ENCODE measurements at places on chromosomes 5 and 9. TPM values are rescaled to one million over a fixed set of nuclear protein-coding genes. Genes with fewer than 3 reads are reported as not detected.

GRAMD2B gene
- total RNA-seq: 3.3 TPM

- no peak overlapping the region for H3K4me3 ChIP-seq
- no peaks in the 10 kb centered on the region for H3K36me3 ChIP-seq
- H3K27ac ChIP-seq: no peak overlapping the region
- no peak for DNase-seq
- peaks cover 5% of the 10 kb centered on the region for H3K27me3 ChIP-seq
Measured at GRCh38 chr9:124222109-124222508, 35.6 kb upstream of the NEK6 start.

GRIA1 gene
- not detected for total RNA-seq

- H3K27ac ChIP-seq: no peak overlapping the region
- H3K36me3 ChIP-seq: no peaks in the 10 kb centered on the region
- H3K4me1 ChIP-seq: no peaks in the 10 kb centered on the region
- DNase-seq: no peak
- H3K4me3 ChIP-seq: no peak overlapping the region
Measured at GRCh38 chr9:27519466-27520465, 4.3 kb upstream of the IFNK start.

GRCh38 chr5:128464596-128464995 lies 73.4 kb downstream of the FBN2 start:
- no peaks in the 10 kb centered on the region for H3K27me3 ChIP-seq
- no peaks in the 10 kb centered on the region for H3K36me3 ChIP-seq
- no peak overlapping the region for H3K4me3 ChIP-seq
- H3K27ac ChIP-seq: no peak overlapping the region

DNA sequence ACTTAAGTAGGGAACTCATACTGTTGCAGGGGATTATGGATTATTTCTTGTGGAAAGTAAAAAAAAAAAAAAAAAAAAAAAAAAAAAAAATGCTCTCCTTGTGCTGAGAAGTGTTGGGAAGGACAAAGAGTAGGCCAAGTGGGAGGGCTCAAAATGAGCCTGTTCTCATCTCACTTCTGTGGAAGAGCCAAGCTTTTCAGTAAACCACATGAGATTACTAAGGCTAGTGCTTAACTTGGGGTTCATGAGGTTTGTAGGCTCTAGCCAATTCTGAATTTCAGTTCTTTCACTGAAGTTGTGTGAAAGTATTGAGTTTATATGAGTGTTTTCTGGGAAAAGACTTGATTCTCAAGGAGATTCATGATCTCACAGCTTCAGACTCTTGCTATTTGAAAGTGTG lies 23.0 kb upstream of the CEP78 start:
- DNase-seq: no peak
- peak overlapping the region; percentile 72 for H3K27ac ChIP-seq
- no peak overlapping the region for H3K4me3 ChIP-seq
- no peaks in the 10 kb centered on the region for H3K27me3 ChIP-seq
- no peaks in the 10 kb centered on the region for H3K36me3 ChIP-seq
- H3K4me1 ChIP-seq: peaks cover 42% of the 10 kb centered on the region

GRCh38 chr9:28774433-28775235 lies 1201.4 kb upstream of the C9orf72 start:
- no peaks in the 10 kb centered on the region for H3K4me1 ChIP-seq
- no peak overlapping the region for H3K4me3 ChIP-seq
- no peaks in the 10 kb centered on the region for H3K36me3 ChIP-seq
- DNase-seq: no peak
- no peak overlapping the region for H3K27ac ChIP-seq
- no peaks in the 10 kb centered on the region for H3K27me3 ChIP-seq

DNA sequence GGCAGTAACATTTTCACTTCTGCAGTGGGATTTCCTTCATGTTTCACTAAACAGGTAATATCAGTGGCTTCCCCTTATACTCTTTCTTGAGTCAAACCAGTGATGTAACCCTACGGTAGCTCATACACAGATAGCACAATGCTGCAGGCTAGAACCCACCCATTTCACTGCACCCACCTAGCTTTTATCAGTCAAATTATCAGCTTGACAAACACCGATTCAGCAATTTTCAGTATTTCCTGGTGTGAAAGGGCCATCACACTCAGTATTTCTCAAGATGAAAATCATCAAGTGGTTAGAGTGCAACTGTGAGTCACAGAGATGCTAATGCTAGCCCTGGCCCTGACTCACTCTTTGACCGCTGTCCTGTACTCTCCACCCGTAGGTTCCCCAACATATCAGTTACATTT lies 242.3 kb upstream of the PTGER4 start:
- DNase-seq: no peak
- no peaks in the 10 kb centered on the region for H3K27me3 ChIP-seq
- H3K4me3 ChIP-seq: no peak overlapping the region

NCS1 gene
- 1.0 TPM for total RNA-seq

NRARP gene
- total RNA-seq: 0.44 TPM

C5orf58 gene
- not detected for total RNA-seq

DNA sequence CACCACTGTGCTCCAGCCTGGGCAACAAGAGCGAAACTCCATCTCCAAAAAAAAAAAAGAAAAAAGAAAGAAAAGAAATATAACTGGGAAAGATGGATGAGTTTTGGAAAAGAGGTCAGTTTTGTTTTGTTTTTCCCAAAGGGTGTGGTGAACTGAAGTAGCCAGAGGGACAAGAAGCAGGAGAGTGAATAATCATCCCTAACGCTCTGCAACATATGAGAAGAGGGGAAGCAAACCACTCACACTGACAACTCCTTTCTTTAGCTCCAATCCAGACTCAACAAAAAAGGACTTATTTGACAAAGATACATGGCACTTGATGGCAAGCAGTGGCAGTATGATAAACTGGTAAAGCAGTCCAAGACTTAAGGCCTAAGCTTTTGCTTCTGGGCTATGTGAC lies 176.1 kb upstream of the HMHB1 start:
- H3K4me1 ChIP-seq: no peaks in the 10 kb centered on the region
- H3K4me3 ChIP-seq: no peak overlapping the region
- H3K27ac ChIP-seq: no peak overlapping the region
- H3K27me3 ChIP-seq: no peaks in the 10 kb centered on the region
